ENCODE measurements at places on chromosomes 5 and 9.

- DNase-seq = no peak
Observed at GRCh38 chr9:128340691-128341434, 536 bp downstream of the SLC27A4 start.

DNA sequence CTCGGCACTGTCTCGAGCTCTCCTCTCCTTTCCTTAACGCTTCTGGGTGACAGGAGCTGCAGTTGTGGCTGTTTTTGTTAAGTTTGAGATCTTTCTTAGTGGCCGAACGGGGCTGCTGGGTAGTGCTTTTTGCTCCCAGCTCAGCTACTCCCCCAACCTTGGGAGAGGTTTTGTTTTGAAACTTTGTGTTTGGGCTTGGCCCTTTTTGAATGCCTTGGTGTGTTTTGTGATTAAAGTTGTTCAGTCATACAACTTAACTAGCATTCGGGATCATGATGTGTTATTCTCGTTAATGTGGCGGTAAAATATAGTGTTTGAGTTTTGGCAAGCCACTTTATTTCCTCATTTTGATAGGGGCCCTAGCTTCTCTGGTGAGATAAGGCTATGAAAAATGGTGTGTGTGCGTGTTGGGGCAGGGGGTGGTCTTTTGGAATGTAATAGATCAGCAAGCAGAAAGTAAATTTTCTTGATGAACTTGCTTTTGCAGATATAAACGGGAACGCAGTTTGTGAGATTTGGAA is 1.1 kb downstream of the KDM3B start:
- no peak for DNase-seq

GRCh38 chr5:128403333-128403732 is 134.7 kb downstream of the FBN2 start:
- no peak for DNase-seq

GRCh38 chr5:143176048-143176447 is 227.4 kb downstream of the NR3C1 start:
- no peak for DNase-seq

DNA sequence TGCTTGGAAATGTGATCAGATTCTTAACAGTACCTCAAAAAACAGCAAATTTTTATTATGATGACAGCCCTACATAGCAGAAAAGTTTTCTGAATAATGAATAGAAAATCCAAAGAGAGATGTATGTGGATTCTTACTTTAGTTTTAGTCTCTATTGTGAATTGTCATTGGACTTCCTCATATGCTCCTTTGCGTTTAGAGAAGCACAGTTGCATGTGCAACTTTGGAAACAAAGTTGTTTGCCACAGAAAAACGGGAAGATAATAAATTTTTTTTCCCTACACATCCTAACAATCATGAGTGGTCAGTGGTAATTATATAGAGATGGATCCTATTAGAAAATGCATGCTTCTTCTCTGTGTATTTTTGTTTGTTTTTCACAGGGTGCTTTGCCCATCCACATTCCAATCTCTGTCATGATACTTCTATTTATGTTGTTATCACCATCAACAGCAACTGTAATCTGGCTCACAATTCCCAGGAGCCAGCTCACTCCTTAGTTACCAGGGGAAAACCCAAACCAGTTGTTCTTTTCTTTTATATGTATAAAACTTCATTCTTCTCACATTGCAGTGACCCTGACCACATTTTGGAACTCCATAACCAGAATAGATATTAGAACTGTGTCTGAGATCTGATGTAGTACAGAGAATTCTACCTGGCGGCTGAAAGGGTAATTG is 118.7 kb downstream of the NDUFS4 start:
- no peak for DNase-seq

DNA sequence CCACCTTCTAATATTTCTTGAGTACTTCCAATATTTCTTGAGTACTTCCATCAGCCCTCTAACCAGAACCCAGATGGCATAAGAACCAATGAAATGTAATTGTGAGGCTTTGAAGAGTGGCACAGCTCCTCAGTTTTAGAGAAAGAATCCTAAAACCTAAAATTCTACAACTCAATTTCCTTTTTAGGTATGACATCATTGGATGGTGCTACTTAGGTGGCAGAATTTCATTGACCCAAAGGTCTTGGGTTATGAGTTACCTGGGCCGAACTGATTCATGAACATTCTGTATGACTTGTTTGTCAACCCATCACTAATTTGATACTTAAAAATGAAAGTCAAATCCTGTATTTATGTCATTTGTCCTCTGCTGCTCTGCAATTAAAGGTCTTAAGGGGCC is 13.1 kb downstream of the HMGCS1 start:
- no peak for DNase-seq

GRCh38 chr5:177332031-177332895 is 19.2 kb downstream of the LMAN2 start:
- DNase-seq = no peak

GRCh38 chr9:109868207-109868606 is 88.2 kb downstream of the PALM2AKAP2 start:
- no peak for DNase-seq

DNA sequence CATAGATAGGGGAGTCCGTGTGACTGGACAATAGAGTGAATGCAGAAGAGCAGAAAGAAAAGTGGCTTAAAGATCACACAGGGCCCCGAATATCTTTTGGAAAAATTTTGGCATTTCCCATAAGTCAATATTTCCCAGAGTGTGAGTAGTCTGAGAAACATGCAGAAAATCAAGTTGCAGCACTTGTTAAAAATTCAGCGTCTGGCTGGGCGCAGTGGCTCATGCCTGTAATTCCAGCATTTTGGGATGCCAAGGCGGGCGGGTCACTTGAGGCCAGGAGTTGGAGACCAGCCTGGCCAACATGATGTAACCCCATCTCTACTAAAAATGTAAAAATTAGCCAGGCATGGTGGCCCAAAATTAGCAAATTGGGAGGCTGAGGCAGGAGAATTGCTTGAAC is 227.0 kb downstream of the DRD1 start:
- DNase-seq = no peak

GRCh38 chr5:77518304-77518703 is 26.2 kb upstream of the WDR41 start:
- DNase-seq = no peak

Measured in activated CD4-positive, alpha-beta T cell treated with anti-CD3 and anti-CD28 coated beads for 4 hours (primary cell).